ENCODE measurements at places on chromosomes 3 and 15.

GRCh38 chr15:30670056-30670455 lies 44.1 kb downstream of the ARHGAP11B start:
- no peak for DNase-seq

DNA sequence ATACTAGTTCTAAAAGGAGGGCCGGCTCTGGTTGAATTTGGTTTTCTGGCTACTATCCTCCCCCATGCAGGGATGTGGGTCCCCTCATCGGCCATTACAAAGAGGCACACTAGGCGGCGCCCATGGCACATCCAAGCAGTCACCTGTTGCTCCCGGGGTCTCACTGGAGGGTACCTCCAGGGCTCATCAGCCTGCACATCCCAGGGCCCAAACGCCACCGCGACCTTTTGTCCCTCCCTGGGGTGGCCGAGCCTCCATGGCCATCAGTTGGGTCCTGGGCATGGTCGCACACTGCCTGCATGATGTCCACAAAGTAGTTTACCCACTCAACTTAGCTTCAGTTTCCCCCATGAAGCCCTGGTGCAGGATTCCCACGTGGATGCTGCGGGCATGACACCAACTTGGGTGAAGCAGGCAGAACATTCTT lies 28.3 kb downstream of the IDH3A start:
- no peak for DNase-seq

- no peak for DNase-seq
These were observed 98.6 kb downstream of the CHL1 start for GRCh38 chr3:295166-295565.

DNA sequence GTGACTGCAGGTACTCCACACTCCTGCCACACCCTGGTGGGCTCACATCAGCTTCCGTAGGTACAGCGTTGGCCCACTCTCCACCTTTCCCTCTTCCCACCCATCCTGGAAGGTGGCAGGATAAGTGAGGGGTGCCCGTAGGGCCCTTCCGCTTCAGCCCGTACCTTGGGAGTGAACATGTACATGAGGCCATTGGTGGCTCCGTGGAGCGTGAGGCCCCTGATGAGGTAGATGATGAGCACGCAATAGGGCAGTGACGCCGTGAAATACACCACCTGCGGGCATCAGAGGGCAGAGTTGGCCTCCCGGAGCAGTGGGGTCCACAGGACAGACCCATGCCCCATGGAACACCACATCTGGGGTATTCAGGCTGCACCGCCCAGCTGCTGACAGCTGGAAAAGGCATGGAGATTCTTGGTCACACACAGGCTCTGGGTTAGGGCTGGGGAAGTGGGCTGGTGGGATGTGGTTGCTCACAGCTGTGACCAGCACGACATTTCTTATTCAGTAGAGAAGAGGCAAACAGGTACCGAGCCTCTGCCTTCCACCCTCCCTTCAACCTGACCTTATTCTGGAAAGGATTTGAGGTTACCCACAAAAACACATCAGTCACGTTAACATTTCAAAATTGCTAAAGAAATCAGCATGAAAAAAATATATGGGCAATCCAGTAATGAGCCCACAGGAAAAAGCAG lies 23.8 kb downstream of the SLC6A20 start:
- DNase-seq: no peak

- DNase-seq: no peak
These were observed 175.5 kb downstream of the CFAP20DC start for GRCh38 chr3:58874248-58874741.

GRCh38 chr15:75786575-75786947 lies 56.7 kb upstream of the UBE2Q2 start:
- DNase-seq: no peak

GRCh38 chr3:10344147-10344943 lies 23.4 kb upstream of the SEC13 start:
- no peak for DNase-seq

DNA sequence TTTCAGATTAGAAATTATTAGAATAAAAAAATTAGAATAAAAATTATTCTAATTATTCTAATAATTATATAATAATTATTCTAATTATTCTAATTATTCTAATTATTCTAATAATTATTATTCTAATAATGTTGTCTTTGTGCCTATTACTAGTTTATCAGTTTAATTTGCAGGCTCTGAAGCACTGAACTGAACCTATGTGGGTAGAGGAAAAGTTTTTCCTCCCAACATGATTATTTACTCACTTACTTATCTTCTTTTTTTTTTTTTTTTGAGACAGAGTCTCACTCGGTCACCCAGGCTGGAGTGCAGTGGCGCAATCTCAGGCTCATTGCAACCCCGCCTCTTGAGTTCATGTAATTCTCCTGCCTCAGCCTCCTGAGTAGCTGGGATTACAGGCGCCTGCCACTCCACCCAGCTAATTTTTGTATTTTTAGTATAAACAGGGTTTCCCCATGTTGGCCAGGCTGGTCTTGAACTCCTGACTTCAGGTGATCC lies 39.7 kb upstream of the C15orf39 start:
- no peak for DNase-seq

DNA sequence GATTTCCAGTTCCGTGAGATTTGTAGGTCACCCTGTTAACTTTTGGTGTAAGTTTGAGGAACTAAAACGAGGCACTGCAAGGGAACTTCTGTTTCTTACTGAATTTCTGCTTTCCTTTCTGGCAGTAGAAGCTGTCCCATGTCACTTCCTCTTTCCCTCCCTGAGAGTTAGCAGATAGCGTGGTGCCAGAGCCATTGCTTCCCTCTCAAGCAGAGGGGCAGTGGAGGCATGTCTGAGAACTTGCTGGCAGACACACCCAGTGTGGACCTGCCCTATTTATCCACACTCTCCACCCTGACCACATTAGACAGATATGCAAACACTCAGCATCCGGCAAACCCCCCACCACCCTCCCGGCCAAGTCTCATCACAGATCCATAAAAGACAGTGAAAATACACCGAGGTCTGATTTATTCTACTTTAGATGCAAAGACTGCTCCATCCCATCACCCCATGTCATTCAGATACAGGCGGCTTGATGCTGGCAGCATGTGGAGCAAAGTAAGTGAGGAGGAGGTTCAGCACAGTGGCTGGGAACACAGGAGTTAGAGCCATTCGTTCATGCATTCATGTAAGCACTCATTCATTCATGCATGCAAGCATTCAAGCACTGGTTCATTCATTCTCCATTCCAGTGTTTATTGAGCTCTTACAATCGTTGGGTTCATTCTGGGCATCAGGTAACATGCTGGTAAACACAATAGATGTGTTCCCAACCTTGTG lies 324.7 kb downstream of the SHQ1 start:
- DNase-seq: no peak

DNA sequence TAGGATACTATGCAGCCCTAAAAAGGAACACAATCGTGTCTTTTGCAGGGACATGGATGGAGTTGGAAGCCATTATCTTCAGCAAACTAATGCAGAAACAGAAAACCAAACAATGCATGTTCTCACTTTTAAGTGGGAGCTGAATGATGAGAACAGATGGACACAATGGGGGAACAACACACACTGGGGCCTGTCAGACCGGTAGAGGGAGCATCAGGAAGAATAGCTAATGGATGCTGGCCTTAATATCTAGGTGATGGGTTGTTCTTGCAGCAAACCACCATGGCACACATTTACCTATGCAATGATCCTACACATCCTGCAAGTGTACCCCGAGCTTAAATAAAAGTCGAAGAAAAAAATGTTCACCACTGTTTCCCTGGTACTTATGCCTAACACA lies 17.5 kb downstream of the SENP7 start:
- DNase-seq: no peak

DNA sequence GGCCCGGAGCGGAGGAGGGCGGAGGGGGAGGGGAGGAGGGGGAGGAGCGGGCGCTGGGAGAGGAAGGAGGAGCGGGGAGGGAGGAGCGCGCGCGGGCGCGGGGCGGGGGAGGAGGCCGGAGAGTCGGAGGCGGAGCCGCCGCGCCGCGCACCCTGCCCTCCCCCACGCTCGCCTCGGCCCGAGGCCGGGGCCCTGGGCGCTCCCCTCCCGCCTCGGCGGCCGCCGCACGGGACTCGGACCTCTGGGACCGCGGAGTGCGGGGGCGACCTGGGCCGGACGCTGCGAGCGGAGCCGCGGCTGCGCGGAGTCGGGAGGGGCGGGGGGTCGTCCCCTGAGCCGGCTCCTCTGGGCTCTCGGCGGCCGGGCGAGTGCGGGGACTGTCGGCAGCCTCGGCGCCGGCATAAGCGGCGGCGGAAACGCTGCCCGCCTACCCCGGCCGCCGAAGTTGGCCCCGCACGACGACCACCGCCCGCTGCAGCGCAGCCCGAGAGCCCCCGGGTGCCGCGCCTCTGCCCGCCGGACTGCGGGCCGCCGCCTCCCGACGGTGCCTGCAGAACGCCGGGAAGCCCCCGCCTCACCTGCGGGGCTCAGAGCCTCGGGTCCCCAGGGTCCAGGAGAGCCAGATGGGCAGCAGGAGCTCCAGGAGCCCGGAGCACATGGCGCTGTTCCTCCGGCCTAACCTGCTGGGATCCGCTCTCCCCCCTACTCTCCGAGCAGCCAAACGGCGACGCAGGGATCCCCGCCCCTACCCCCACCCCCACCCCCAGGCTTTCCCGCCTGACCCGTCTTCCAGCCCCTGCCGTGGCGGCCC lies 406 bp upstream of the GABRB3 start:
- no peak for DNase-seq

GRCh38 chr15:53130943-53131342 lies 340.8 kb upstream of the ONECUT1 start:
- DNase-seq: no peak

- no peak for DNase-seq
These were observed 29.0 kb upstream of the TSPAN3 start for GRCh38 chr15:77099741-77100463.

- DNase-seq: no peak
These were observed 72.8 kb downstream of the CD200R1L start for GRCh38 chr3:112773864-112774263.

DNA sequence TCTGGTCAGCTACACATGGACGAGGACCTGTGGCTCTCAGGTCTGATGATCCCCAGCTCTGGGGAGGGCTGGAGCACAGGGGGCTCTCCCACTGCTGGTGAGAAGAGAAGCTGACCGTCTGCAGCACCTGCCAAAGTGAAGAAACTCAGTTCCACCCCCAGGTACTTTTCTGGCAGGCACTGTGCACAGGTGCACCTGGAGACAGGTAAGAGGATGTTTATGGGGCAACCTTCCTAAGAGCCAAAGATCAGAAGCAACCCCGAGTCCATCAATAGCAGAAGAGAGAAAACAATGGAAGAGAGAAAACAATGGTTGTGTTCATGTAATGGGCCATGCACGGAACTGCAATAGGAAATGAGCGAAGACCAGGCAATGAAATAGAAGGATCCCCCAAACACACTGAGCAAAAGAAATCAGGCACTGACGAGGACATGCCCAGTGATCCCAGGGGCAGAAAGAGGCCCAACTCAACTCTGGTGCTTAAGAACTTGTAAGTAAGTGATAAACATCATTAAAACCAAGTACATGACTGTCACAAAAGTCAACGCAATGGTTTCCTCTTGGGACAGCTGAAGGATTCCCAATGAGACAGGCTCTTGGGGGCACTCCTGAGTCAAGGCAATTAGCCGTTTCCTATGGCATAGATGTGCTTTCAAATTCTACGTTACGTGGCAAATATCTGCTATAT lies 95.0 kb upstream of the ALDH1A3 start:
- no peak for DNase-seq

DNA sequence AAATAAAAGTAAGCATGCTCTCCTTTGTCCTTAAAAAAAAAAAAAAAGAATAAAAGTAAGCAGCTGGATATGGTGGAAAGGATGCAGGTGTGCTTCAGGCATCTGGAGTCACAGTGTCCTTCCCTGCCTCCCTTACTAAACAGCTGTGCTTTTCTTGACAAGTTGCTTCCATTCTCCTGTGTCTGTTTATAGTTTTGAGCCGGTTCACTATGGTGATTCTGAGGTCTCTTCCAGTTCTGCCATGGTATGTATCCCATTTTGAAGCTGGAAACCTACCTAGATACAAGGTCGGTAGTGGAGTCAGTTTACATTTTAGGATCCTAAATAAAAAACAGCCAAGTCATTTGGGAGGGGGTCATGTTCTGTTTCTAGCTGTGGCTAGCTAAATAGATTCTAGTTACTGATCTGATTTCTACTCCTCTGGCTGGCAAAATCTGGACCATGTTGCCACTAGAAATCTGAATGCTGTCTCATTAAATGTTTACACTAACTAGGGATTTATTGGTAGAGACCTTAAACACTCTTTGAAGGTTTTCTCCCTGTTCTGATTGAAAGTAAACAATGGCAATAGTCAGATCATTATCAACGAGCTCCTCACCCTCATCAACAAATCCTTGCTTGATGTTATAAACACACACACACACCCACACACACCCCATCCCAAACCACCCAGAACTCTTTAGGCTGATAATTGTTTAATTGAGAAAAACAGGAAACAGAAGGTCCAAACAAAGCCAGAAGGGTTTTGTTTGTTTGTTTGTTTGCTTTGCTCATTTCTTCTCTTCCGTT lies 7.9 kb downstream of the TNFSF10 start:
- no peak for DNase-seq

DNA sequence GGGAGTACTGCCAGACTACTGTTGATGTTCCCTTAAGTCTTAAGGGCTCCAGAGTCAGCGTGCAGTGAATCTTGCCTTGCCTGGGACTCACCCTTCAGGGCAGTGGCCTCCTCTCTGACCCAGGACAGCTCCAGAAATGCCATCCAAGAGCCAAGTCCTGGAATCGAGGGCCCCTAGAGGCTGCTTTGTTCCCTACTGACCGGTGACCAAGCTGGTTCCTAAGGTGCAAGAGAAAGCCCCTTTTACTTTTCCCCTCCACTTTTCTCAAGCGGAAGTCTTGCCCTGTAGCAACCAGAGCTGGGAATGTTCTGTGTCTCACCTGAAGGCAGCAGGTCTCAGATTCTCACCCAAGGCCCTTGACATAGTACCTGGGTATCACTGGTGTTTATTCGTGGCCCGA lies 238.0 kb downstream of the DOCK3 start:
- no peak for DNase-seq

- DNase-seq: no peak
These were observed 64.0 kb downstream of the RGMA start for GRCh38 chr15:93024716-93025624.

All from urinary bladder (tissue), 4 donors.